ENCODE measurements at places on chromosomes 2 and 18.

GRCh38 chr2:65137197-65137775, 7.4 kb upstream of the RAB1A start:
- DNase-seq, result no peak

DNA sequence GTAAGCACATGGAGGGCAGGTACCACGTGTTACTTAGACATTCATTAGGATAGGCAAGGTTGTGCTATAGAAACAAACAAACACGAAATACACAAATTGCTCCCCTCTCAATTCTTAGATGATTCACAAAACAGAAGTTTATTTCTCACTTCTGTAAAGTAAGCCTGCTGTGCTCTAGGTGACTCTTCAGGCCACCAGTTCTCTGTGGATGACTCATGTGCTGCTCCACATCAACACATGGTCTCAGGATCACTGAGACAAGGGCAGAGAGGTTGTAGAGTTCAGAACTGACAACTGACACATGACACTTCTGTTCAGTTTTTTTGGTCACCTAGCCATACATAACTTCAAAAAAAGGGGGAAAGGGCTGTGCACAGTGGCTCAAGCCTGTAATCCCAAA, 70.6 kb downstream of the DAW1 start:
- DNase-seq, result no peak

DNA sequence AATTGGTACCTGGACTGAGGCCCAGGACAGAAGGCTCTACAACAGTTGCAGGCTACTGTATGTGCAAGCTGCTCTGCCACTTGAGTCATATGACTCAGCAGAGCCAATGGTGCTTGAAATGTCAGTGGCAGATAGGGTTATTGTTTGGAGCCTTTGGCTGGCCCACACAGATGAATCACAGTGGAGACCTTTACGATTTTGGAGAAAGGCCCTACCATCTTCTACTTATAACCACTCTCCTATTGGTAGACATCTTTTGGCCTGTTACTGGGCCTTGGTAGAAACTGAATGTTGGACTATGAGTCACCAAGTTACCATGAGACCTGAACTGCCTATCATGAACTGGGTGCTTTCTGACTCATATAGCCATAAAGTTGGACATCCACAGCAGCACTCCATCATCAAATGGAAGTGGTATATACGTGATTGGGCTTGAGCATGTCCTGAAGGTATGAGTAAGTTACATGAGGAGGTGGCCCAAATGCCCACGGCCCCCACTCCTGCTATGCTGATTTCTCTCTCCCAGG, 88.9 kb upstream of the NRXN1 start:
- no peak for DNase-seq

GRCh38 chr2:86364894-86365293, 27.5 kb upstream of the REEP1 start:
- DNase-seq, result no peak

GRCh38 chr2:36427790-36428243, 72.2 kb downstream of the CRIM1 start:
- DNase-seq, result no peak

GRCh38 chr2:70656421-70657010, 102.9 kb upstream of the TGFA start:
- DNase-seq, result no peak

DNA sequence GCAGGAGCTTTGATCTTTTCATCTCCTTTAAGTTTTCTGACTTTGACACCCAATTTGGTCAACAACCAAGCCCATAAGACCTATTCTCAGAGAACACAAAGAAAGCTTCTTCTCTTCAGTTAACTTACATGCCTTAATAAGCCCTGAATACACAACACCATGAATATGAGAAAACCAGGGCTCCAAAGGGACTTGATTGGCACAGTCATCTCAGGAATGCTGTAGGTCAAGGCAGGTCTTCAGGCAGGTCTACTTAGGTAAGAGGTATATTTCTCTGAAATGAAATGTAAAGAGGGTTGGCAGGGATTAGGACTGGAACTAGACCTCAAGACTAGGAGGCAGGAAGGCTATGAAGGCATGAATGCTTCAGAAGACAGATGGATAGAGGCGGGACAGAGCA, 24.4 kb upstream of the EIF2AK3 start:
- DNase-seq, result no peak

DNA sequence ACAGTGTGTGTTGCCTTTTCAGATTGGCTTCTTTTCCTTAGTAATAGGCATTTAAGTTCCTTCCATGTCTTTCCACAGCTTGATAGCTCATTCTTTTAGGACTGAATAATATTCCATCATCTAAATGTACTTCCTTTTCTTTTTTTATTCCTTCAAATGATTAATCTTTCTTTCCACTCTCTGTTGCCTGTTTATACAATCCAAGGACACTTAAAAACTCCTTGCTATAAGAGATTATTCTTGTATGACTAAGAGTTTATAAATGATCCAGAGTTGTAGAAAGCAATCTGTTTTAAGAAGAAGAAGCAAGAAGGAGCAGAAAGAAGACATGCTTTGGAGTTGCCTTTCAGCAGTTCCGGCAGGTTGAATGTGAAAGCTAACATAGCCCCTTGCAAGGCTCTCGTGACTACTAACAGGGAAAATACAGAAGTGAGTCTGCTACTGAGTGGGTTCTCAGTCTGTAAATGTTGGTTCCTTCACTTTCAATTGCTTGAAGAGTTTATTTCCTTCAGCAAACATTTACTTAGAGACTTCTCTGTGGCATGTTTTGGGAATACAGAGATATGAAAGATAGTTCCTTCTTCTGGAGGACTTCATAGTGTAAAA, 123.0 kb downstream of the PMAIP1 start:
- no peak for DNase-seq

DNA sequence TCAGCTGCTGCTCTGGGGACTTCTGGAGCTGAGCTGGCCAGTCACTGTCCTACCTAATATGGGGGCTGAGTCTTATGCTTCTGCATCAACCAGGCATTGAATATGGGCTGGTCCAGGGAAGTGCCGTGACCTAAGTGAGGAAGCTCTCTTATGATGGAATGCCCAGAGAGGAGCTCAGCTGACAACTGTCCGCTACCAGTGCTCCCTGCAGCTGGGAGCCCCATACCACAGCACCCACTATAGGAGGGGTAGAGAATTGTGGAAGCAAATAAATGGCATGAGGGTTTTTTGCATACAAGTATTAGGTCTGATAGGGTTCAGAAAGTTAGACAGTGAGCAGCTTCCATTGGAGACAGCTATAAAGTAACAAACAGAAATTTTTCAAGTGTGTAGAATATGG, 4.5 kb downstream of the TIMM21 start:
- DNase-seq, result no peak

GRCh38 chr2:163369111-163369510, 366.7 kb downstream of the FIGN start:
- DNase-seq, result no peak

GRCh38 chr18:46360866-46361265, 256.7 kb downstream of the HAUS1 start:
- no peak for DNase-seq

DNA sequence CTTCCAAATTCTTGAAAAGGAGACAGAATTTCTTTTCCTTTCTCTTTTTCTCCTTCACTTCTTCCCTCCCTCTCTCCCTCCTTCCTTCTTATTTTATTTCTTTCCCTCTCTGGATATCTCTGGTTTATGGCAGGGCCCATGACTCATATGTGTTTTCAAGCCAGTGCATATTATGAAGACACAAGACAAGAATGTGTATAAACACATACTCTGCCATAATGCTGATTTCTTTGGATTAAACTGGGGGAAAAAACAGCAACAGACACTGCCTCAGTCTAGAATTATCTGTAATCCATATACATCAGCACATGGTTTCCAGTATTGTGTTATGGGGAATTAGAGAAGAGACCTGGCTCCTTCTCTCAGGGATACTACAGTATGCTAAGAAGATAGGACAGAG, 82.8 kb upstream of the CPO start:
- DNase-seq, result no peak

DNA sequence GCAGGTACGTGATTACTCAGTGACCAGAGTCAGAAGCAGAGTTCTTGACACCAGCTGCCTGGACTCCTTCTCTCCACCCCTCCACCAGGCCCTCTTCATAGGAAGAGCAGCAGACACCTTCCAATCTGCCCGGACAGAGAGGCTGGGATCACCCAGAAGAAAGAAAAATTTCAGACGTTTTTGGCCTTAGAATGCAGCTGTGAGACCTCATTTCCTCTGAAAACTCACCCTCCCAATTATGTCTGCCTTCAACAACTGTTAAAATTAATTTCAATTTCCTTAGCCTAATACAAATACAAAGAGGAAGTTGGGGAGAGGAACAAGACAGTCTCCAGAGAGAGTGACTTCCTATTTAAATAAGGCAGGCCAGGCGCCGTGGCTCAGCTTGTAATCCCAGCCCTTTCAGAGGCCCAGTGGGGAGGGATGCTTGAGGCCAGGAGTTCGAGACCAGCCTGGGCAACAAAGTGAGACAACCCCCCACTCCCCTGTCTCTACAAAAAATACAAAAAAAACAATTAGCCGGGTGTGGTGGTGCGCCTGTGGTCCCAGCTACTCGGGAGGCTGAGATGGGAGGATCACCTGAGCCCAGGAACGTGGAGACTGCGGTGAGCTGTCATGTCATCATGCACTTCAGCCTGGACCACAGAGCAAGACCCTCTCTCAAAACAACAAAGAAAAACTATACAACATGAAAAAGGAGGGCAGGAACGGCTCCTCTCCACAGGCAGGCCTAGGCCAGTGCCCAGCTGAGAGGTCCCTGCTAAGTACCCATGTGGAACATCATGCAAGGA, 1.6 kb downstream of the SLC66A2 start:
- DNase-seq, result no peak

DNA sequence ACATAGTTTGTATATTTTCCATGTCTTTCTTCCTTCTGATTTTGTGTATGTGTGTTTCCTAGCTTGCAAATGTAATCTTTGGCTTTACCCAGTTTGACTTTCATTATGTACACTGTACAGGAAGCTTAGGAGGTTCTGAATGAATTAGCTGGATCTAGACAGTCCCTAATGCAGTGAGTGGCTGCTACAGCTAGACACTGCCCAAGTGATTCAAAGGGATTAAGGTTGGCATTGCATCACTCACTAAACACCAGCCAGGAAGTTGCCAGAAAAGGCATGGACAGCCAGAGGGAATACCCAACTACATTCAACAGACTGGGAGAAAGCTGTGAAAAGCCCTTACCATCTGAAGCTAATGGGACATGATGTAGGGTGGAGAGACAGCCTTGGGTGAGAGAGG, 316.0 kb upstream of the MEX3C start:
- DNase-seq, result no peak

DNA sequence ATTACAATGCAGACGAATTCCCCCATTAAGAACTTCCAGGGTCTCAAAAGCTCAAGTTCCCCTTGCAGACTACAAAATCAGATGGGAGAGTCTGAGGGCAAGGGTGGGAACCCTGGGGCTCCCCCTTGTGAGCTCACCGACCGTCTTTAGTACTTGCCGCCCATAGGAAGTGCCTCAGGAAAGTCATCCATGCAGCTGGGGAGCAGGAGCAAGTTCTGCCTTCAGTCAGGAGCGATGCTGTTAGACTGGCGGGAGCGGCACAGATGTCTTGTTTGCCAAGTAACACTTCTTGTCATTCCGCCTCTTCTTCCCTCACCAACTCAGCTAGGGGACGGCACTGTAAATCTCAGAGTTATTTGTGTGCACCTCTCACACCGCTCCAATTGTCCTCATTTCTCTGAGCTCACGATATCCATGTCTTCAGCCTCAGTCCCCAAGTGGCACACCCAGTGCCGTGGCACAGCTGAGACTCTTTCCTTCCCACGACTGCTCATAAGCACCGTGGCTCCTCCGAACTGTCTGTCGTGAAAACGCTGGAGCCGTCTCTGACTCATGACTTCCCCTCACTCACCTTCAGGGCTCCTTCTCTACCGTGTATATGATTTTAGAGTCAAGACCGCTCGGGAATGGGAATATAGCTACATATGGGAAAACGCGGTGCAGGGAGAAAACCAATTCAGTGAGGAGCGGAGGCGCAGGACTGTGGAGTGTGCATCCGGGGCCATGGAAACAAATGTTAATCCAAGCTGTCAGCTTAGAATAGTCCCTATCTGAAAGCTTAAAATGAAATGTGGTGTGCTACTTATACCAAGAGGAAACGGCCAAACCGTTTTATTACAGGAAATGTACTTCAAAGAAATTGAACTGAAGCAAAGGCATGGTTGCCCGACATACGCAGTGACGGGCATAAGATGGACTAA, 34.0 kb downstream of the UXS1 start:
- DNase-seq, result no peak

GRCh38 chr2:101795033-101795432, 97.5 kb downstream of the MAP4K4 start:
- DNase-seq, result no peak
